ENCODE measurements at places on chromosomes 12 and 14.

GRCh38 chr14:92122761-92123160, 992 bp downstream of the CPSF2 start:
- peak; percentile 2 for DNase-seq

DNA sequence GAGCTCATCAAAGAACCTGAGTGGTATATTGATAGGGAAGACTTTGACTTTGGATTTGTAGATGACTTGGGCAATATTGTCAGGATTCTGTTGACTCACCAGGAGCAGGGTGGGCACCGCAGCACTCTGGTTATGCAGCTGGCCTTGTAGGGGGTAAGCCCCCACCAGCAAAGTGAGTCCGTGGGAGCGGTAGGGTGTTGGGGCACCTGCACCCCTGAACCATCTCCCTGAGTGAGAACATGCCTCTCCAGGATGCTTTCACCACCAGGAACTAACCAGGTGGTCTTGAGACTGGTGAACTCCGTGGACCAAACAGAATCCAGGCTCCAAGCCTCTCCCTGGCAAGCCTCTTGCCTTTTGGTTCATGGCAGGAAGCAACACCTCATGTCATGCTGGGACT, 44.0 kb upstream of the EIF5 start:
- no peak for DNase-seq

- DNase-seq: peak; percentile 88
Measured at GRCh38 chr12:16349131-16349460, 1.7 kb downstream of the MGST1 start.

DNA sequence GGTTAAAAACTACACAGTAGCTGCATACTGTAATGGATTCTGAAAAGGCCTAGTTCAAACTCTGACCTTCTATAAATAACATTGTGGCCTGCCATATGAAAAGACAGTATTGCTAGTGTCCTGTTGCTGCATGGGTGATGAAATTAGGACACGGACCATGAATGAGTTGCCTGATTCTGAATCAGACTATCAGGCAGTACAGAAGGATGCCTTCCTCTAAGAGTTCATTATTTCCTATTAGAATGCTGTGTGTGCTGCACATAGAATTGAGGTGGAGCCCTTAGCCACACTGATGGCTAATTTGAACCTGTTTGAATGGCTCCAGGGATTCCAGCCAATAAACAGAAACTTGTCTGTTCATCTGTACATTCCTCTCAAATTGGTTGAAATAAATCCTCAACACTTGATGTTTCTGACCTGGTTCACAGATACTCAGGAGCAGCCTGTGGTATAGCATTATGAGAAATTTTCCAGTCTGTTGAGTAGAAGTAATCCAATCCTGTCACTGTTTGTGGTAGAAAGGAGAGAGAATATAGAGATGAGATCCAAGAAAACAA, 483.2 kb downstream of the APAF1 start:
- DNase-seq: no peak

- DNase-seq: no peak
Measured at GRCh38 chr14:78455896-78456435, 285.8 kb downstream of the NRXN3 start.

- no peak for DNase-seq
Measured at GRCh38 chr14:56892959-56893358, 82.7 kb upstream of the OTX2 start.

DNA sequence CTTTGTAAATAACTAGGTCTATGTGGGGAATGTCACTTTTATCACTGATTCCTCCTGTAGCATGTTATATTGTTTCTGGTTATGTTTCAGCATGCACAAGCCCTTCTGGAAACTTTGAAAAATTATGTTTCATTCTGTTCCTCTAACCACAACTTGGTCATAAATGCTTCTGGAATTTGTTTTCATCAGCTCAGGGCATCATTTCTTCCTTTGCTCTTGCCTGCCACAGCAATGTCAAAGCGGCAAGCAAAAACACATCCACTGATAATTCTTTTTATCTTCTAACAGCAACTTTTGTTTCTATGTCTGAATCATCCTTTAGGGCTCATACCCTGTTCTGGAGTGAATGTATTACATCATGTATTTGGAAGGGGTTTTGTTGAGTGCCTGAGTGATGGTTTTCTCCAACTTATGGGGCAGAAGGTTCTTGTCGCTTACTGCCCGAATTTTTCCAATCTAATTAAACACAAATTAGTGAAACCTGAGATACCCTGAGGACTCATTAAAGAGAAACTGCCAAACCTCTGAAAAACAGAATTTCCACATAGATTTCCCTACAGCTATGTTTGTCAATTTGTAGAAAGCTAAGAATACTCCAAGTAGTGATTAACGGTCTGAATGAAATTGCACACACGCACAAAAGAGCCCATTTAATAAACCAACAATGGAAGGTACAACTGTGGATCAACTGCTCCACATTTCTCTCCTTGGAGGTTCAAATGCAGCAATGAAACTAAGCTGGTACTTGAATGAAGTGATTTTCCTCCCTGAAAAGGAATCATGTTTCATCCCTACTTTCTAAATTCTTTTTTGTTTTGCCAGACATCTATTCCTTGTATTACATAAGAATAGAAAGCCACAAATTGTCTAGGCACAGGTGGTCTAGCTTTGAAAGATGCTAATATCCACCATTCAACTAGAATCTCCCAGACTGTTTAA, 173.5 kb upstream of the KRR1 start:
- DNase-seq: peak; percentile 90

GRCh38 chr12:124713041-124713435, 145.6 kb upstream of the NCOR2 start:
- DNase-seq: no peak

- no peak for DNase-seq
Measured at GRCh38 chr12:5650281-5650680, 218.4 kb downstream of the NTF3 start.

- DNase-seq: peak; percentile 44
Measured at GRCh38 chr12:124391340-124392261, 96.7 kb downstream of the RFLNA start.

DNA sequence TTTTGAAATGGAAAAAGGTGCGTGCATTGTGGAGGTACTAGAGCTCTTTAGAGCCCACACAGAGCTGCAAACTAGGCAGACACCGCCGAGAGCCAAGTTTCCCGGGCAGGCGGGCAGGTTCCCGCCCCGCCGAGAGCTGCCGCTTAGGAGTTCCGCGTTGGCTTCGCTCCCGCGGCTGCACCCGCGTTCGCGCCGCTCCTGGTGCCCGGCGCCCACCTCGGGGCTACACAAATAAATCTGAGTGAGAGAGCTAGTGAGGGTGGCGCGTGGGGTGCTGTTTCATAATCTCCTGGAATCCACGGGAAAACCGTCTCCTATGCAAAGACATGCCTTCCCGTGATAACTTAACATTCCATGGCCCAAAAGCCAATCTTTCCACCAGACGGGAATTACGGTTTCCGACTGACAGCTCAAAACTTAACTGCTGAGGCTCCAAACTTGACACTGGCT, 645 bp downstream of the KITLG start:
- peak; percentile 20 for DNase-seq

DNA sequence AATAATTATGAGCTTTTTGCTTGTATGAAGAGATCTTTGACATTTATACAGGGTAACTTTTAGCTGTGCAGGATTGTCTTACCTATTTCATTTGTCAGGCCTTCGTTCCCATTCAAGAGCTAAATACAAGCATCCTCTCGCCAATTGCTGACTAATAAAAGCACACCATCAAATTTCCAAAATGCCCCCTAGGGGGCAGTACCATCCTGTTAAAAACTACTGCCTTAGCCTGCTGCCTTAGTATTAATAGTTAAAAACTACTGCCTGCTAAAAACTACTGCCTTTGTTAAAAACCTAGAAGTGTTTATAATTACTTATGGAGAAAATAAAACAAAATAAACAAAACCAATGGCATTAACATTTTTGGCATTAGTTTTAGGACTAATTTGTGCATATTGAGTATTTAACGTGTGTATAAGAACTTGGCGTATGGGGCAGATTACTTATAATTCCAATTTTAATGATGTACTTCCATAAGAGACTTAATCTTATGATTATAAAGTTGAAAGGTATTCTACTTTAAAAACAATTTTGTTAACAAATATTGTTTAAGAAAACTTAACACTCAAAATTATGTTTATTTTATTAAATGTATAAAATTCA, 3.0 kb upstream of the IFI27L2 start:
- peak; percentile 66 for DNase-seq

GRCh38 chr14:23939607-23940326, 13.8 kb upstream of the DHRS4 start:
- no peak for DNase-seq

- DNase-seq: no peak
Measured at GRCh38 chr14:88002421-88003075, 2.4 kb upstream of the GPR65 start.

DNA sequence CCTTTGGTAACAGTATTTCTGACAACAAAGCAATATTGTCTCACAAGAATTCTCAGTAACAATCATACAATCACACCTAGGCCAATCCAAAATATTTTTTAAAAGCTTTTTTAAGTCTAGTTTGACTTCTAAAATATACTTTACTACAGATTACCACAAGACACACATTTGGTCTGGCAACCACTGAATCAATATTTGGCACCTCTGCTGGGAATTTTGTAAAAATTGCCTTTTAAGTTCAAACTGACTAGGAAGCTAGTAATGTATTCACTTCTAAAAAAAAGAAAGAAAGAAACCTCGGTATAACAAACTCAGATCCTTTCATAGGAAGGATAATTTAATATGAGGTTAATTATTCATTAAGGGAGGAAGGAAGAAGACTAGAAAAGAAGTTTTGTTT, 18.2 kb upstream of the ETV6 start:
- no peak for DNase-seq

GRCh38 chr12:79020106-79020505, 155.5 kb downstream of the SYT1 start:
- DNase-seq: no peak

GRCh38 chr14:67373347-67373746, 13.2 kb downstream of the EIF2S1 start:
- DNase-seq: no peak

DNA sequence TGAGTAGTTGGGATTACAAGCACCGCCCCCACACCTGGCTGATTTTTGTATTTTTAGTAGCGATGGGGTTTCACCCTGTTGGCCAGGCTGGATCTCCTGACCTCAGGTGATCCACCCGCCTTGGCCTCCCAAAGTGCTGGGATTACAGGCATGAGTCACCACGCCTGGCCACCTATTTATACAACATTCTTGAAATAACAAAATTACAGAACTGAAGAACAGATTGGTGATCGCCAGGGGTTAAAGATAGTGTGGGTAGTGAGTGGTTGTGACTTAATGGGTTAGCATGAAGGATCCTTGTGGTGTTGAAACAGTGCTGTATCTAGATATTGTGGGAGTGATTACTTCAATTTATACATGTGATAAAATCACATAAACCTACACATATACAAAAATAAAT, 7.4 kb downstream of the GLIPR1L1 start:
- DNase-seq: no peak

- no peak for DNase-seq
Measured at GRCh38 chr12:94122591-94122990, 25.8 kb upstream of the PLXNC1 start.

DNA sequence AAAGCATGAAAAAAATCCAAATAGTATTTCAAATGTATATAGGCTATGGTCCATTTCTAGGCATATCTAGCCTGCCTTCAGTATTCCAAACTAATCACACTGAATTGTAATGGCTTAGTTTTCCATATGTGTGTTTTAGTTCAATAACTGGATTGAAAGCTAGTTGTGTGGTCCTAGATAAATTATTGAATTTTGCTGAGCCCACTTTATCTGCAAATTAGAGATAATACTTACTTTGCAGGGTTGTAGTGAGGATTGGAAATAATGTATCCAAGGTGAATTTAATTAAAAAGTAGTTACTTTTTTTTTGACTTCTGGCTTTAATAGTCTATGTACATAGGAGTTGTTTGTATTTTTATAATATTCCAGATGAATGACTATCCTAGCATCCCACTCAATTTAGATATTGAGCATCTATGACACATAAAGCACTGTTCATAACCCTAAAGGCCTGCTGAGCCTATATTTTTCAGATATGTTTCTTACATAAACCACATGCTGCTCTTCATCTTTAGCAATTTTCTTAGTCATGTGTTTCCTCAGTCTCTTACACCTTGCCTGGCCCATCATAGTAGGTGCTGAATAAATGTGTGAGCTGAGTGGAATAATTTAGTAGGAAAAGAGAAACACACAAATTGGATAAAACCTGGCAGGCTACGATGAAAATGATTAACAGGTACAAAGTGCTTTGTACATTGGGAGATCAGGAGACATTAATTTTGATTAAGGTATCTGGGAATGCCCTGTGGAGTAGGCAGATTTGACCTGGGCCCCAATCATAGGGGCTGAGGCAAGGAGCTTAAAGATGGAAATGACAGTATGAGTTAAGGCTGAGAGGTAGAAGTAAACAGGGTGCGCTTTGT, 1.1 kb upstream of the ATP23 start:
- DNase-seq: no peak

DNA sequence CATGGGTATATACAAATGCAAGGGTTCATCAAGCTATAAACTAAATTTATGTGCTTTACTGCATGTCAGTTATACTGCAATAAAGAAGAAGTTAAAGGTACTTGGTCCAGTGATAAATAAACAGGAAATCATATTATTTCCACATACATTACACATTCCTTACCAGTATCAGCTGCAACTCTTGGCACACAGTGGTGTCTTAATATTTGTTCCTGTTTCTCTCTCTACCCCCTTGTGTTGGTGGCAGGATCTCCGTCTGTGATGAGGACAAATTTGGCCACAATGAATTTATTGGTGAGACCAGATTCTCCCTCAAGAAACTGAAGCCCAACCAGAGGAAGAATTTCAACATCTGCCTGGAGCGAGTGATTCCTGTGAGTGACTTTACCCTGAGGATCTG, 19.2 kb upstream of the OAS1 start:
- DNase-seq: no peak
